Myocyte (in vitro differentiated cells): ENCODE measurements at places on chromosomes 7 and 10. TPM values are rescaled to one million over a fixed set of nuclear protein-coding genes. Genes with fewer than 3 reads are reported as not detected.

GRCh38 chr7:92671505-92672169, 81.4 kb upstream of the FAM133B start:
- no peak for DNase-seq

GRCh38 chr10:50931948-50932431, 46.6 kb upstream of the A1CF start:
- no peak for DNase-seq

GRCh38 chr10:105981679-105982078, 1182.8 kb downstream of the SORCS1 start:
- no peak for DNase-seq

GRCh38 chr10:121698902-121699301, 100.7 kb upstream of the FGFR2 start:
- no peak for DNase-seq

The UTF1 gene
- not detected in 2 replicates for total RNA-seq
